ENCODE measurements at places on chromosomes 2 and 18. TPM values are rescaled to one million over a fixed set of nuclear protein-coding genes. Genes with fewer than 3 reads are reported as not detected.

GRCh38 chr18:21912339-21913239 is 172.0 kb downstream of the MIB1 start:
- DNase-seq: no peak

DNA sequence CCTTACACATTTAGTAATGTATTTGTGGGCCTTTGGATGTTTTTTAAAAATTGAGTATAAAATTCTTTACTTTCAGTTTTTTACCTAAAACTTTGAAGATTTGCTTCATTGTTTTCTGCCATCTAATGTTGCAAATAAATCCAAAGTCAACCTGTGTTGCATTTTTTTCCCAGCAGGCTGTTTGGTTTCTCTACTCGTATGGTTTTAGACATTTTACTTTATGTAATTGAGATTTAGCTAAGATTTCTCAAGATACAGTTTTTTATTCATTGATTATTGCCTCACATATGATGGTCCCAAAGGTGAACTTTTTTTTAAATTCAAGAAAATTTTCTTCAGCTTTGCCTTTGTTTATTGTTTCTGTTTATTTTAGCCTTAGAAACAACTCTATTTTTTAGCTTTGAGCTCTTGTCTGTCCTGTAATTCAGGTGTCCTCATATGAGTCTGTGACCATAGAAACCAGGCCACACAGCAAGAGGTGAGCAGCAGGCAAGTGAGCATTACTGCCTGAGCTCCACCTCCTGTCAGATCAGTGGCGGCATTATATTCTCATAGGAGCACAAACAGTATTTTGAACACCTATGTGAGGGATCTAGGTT is 53.4 kb upstream of the TBR1 start:
- no peak for DNase-seq

DNA sequence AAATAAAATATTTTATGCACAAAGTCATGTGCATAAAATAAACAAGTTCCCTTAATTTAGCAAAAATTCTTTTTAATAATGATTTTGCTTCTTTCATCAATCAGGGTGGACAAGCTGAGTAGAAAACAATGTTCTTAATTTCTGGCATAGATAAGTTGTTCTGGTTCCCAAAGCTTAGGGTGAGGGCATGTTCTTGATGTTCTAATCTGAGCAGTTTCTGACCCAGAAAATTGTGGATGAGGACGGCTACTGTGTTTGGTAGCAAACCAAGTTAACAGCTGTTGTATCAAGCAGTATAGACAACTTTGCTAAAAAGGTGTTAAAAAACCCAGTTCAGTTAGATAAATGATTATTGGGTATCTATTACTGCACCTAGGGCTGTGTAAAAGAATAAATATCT is 158.9 kb downstream of the PDE1A start:
- no peak for DNase-seq

DNA sequence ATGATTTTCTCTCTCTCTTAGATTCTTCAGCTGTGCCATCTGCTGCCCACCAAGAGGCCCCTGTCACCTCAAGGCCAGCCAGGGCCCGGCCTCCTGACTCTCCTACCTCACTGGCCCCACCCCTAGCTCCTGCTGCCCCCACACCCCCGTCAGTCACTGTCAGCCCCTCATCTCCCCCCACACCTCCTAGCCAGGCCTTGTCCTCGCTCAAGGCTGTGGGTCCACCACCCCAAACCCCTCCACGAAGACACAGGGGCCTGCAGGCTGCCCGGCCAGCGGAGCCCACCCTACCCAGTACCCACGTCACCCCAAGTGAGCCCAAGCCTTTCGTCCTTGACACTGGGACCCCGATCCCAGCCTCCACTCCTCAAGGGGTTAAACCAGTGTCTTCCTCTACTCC is 9.4 kb upstream of the GMPPA start:
- DNase-seq: no peak

- no peak for DNase-seq
These were observed 53.8 kb downstream of the RNF144A start for GRCh38 chr2:6970976-6971480.

GRCh38 chr2:25701801-25702200 is 28.4 kb upstream of the DTNB start:
- DNase-seq: no peak

DNA sequence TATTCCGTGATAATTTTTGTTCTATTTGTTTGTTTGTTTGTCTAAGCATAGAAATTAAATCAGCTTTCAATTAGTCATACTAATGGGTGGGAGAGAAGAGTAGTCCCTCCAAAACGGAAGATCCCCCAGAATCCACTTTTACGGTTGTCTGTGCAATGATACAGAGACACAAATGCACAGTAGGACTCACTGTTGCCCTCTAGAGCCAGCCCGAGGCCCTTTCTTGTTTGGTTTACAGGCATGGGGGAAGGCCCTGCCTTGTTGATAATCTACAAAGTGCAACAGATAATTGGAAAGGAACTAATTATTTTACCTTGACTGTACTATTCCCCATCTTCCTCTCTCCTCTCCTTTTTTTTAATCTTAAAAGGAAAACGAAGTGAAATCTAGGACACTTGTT is 121.1 kb downstream of the ACOXL start:
- DNase-seq: no peak

GRCh38 chr2:204228169-204228886 is 291.8 kb downstream of the ICOS start:
- DNase-seq: no peak

ANKRD36B gene
- 74.4 TPM for total RNA-seq

IL1B gene
- 61.2 TPM for total RNA-seq

TEKT4 gene
- total RNA-seq: not detected

CHRND gene
- not detected for total RNA-seq

PPP3R1 gene
- 60.3 TPM for total RNA-seq

TBR1 gene
- total RNA-seq: not detected

Data from T-helper 17 cell (primary cell).